Activated naive CD4-positive, alpha-beta T cell treated with anti-CD3 and anti-CD28 coated beads for 36 hours (primary cell): ENCODE measurements at places on chromosomes 5 and 9. TPM values are rescaled to one million over a fixed set of nuclear protein-coding genes. Genes with fewer than 3 reads are reported as not detected.
A peak's percentile ranks its signal among the peaks of the same experiment; 100 is the strongest.

The SPATA31A3 gene
- total RNA-seq, result not detected

The CAVIN4 gene
- total RNA-seq, result not detected

The CLTB gene
- total RNA-seq, result 51.1 TPM

The MEIKIN gene
- total RNA-seq, result 1.4 TPM

The CARTPT gene
- not detected for total RNA-seq

The ARID3C gene
- total RNA-seq, result 0.29 TPM

The FBXO4 gene
- total RNA-seq, result 16.1 TPM

The PRELID2 gene
- 0.12 TPM for total RNA-seq

The CDKN2B-AS1 gene
- 0.24 TPM for total RNA-seq

The PITX1 gene
- total RNA-seq, result not detected

The TAS2R1 gene
- total RNA-seq, result not detected

The RIGI gene
- 8.4 TPM for total RNA-seq

DNA sequence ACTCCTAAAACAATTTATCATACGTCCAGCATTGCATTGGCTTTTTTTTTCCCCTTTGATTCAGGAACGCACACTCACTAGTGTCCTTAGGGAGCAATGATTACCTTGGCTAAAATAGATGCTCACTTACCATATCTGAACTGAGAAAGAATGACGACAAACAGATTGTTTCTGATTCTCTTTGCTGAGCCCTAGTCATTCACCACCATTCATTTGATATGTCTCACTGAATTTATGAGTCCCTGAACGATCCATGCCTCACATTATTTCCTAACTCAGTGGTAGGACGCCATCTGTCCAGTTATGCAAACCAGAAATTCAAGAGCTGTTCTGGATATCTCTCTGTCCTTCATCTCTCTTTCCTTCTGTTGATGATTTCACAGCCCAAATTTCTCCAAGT lies 39.3 kb upstream of the DAB2 start:
- DNase-seq, result no peak

GRCh38 chr9:96031366-96031824 lies 155.9 kb downstream of the ERCC6L2 start:
- no peak for DNase-seq

DNA sequence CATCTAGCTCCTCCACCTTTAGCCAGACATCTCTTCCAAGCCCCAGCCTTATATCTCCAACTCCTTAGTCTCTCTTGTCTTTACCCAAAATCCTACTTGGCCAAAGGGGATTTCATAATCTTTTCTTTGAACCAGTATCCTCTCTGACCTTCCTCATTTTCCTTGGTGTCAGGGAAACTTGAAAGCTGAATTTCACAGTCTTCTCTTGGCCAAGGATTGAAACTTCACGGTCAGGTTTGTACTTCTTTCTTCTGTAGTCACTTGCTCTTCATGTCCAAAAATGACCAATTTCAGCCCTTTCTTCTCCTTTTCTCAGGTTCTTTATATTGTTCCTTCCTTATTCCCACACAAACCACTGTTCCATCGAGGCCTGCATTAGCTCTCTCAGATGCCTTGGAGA lies 473.7 kb upstream of the KLF4 start:
- DNase-seq, result no peak

- DNase-seq, result no peak
Measured at GRCh38 chr9:93577975-93578682, 1.7 kb downstream of the PHF2 start.

GRCh38 chr9:124665391-124666058 lies 105.6 kb downstream of the NR6A1 start:
- DNase-seq, result no peak

- DNase-seq, result no peak
Measured at GRCh38 chr5:133821311-133821741, 147.1 kb downstream of the C5orf15 start.

DNA sequence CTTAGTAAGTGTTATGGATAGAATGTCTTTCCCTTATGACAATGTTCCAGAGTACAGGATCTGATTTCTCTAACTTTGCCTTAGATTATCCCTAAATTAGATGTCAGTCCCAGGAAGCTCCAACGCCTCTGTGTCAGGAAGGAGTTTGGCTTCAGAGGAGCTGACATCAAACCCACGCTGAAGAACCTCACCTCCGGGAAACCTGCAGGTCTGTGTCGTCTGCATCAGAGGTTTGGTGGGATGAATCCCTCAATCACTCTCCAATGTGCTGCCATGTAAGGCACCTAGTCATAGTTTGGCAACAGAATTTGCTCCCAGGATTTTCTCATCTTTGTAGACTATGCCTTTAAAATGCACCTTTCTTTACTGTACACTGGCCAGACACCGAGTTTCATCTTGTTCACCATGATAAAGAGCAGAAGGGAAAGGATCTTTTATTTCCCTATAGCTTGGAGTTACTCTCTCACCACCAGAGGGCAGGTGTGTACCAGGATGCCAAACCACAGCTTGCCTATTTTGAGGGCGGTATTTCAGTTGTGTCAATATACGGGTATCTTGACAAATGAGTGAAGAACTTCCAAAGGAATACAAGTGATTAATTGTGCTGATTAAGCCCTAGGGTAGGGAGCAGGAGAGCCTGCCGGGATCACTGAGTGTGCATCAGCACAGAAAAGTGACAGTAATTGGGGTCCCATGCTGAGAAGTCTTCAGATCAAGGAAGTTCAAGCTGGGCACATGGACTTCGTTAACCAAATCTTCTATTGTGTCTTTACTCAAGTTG lies 23.4 kb downstream of the MINAR2 start:
- peak; percentile 76 for DNase-seq

DNA sequence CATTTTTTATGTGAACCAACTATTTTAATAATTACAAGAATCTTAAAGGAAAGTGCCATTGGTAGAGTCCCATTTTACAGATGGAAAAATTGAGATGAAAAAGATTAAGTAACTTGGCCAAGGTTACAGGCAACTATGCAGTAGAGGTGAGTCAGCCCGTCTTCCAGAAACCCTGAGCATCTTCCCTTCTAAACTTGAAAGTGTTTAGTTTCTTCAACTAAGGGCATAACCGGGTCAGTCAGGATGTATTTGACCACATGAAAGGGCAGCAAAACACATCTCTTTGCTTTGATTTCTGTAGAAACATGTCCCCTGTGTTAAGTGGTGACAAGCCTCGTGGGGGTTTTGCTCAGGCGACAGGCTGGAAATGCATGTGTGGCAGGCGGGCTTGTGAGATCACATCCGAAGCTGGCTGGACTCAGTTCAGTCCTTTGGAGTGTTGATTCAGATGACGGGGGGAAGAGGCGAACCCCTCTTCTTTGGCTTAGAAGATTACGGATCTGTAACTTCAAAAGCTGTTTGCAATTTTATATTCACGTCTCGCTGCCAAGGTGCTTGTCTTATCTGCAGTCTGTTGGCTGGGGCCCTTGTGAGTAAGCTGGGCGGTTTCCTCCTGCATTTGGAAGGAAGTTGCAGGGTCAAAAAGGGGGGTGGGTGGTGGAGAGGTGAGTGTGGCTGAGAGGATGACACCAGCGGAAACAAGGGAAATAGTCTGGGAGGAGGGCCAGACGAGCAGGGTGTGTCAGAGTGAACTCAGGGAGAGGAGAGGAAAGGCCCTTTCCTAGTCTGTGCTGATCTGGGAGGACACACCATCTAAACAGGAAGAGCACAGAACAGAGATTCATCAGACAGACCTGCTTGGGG lies 78.9 kb upstream of the RPS23 start:
- peak; percentile 91 for DNase-seq

DNA sequence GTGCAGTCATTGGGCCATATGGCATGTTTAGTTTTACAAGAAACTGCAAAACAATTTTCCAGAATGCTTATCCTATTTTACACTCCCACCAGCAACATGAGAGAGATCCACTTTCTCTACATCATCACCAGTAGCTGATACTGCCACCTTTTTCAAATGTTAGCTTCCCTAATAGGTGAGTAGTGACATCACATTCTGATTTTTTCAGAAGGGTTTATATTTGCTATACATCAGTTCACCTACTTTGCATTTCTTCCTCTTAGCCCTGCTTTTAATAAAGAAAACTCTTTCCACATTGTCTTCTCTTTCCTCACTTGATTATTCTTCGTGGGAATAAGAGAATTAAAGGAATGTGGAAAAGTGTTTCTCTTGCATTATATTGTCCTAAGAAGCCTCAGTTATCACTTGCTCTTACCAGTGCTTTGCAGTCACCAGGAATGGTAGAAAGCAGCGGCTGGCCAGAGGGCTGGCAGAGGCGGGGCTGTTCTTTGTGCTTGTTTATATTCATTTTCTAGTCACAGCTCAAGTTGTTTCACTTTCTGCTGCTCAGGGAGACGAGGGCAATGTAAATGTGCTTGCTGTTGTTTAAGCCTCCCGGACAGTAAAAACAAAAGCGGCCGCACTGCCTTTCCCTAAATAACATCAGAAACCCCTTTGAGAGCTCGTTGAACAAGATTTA lies 164.8 kb downstream of the HSD17B3 start:
- DNase-seq, result peak; percentile 15

DNA sequence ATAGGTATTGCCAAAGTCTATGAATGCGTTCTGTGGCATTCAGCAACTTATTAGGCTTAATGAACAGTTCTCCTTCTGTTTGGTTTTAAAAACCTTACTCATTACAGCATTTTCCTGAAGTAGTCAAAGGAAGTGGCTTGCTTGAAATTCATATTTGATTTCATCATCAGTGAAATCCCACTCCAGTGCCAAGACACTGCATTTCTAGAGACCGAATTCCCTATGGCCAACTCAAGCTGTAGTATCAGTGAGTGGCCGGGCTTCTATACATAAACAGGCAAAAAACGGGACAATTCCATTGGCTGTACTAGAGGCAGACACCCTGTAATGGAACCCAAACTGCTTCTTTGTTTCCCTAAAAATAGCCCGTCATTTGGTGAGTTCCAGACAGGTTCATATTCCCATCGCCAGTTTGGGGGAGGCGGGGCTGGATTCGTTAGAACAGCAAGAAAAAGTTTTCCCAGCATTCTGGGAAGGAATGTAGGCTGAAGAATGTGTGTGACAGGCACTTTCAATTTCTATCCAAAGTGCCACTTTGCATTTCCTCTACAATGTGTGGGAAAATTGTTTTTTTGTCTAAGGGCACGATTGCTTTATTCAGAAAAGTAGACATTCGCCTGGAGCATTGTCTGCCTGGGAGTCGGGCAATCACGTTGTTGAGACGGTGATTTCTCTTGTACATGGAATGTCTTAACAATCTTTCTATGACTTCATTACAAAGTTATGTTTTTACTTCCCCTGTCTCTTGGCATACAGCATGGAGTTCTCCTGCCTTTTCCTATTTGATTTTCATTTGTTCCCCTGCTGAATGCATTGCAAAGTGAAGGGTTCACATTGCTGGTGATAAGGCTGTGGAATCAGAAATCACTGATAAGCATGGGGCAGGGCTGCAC lies 141.8 kb upstream of the MAST4 start:
- DNase-seq, result no peak

DNA sequence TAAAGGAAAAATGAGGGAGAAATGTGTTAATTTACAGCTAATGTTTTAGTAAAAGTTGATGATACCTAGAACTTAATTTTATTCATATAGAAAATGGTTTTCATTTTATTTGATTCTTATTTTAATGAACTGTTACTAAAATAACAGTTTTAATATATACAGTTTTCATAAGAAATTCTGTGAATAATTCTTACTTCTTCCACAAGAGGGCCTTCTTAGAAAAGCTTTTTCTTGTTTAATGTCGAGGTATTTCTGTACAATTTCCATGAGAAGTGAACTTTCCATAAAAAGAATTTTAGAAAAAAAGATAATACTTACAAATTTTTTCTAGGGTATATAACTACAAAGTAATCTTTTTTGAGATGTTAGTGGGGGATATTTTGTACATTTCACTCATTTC lies 73.9 kb downstream of the KLF9 start:
- no peak for DNase-seq

DNA sequence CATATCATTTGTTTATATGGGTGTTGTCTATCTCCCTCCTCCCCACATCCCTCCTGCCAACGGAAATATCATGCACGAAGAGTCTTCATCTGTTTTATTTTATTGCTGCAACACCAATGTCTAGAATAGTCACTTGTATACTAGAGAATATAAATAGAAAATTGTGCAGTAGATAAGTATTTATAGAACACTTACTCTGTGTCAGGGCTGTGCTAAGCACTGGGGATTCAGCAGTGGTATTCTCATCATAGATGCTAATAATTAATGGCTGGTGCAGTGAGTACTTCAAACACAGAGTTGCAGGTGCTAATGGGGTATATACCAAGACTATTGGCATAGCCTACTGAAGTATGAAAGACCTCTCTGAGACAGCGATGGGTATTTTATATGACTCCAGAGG lies 353.5 kb upstream of the CDH6 start:
- DNase-seq, result no peak

DNA sequence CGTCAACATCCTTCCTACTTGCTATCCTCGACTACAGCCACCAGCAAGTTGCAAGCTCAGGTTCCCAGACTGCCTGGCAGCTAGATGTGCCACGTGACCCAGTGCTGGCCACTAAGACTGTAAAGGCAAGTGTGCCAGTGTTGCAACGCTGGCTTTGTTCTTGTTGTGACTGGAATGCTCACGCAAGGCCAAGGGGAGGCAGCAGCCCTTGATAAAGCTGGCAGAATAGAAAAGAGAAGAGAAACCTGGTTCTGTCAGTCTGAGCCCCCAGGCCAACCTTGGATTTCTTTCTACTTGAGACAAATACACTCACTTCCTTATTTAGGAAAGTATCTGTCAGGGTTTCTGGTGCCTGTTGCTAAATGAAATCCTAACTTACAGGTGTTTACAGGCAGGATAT lies 113.0 kb downstream of the KLHL3 start:
- DNase-seq, result no peak

- DNase-seq, result peak; percentile 12
Measured at GRCh38 chr5:66617226-66617861, 21.2 kb downstream of the MAST4 start.

- DNase-seq, result no peak
Measured at GRCh38 chr9:98472216-98472615, 216.8 kb upstream of the TBC1D2 start.

- DNase-seq, result no peak
Measured at GRCh38 chr5:51416149-51416548, 32.9 kb downstream of the ISL1 start.

GRCh38 chr9:94717761-94718160 lies 8.7 kb upstream of the AOPEP start:
- no peak for DNase-seq

DNA sequence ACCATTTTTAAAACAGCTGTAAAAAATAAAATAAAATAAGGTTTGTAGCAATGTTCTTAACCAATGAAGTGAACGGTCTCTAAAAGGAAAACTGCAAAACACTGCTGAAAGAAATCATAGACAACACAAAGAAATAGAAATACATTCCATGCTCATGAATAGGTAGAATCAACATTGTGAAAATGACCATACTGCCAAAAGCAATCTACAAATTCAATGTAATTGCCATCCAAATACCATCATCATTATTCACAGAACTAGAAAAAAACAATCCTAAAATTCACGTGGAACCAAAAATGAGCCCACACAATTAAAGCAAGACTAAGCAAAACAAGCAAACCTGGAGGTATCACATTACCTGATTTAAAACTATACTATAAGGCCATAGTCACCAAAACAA lies 67.6 kb upstream of the RGMB start:
- no peak for DNase-seq

- DNase-seq, result peak; percentile 78
Measured at GRCh38 chr5:135462304-135462703, 10.2 kb upstream of the TIFAB start.

- no peak for DNase-seq
Measured at GRCh38 chr5:169873642-169874041, 106.7 kb downstream of the INSYN2B start.
